NCI-H82 (cell line): ENCODE measurements at places on chromosomes 3 and 15.

DNA sequence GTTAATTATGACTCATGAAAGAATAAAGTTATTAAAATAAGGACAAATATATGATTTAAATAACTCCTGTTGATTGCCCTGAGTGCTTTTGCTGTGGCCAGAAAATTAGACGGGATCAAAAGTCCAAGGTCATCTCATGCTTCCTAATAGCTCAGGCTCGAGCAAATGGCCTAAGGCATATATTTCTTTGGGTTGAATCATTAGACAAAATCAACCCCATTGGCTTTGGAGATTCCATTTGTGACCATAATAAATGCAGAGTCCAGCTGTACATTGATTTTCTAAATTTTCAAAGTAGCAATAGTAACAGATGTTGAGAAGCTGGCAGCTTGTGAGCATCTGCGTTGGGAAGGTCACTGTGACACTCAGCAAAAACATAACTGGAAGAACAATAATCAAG, 464.5 kb upstream of the TGFBR2 start:
- no peak for DNase-seq

DNA sequence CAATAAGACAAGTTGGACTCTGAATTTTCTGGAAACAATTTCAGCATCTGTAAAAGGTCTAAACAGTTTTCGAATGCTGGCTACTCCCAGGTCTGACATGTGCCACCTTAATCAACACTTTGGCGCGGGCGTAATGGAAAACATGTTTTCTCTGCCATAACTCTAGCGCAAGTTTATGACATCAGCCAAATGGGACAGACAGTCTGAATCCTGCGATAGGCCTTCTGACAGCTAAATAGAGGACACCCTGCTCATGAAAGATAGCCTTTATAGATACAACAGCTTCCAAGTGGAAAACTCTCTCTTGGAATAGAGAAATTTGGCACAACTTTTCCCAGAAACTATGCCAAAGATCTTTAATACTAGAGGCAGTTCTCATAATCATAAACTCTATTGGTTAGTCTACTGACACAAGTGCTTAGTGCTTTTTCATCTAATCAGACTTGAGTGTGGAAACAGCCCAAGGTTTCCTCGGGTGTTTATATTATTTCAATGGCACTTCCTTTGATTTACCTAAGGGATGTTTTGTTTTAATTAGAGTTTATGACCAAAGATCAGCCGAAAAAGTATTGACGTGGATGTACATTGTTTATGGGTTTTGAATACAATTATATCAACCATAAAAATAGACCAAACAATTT, 120.1 kb upstream of the DPH6 start:
- no peak for DNase-seq

- no peak for DNase-seq
Measured at GRCh38 chr15:76135516-76135915, 75.7 kb downstream of the TMEM266 start.

DNA sequence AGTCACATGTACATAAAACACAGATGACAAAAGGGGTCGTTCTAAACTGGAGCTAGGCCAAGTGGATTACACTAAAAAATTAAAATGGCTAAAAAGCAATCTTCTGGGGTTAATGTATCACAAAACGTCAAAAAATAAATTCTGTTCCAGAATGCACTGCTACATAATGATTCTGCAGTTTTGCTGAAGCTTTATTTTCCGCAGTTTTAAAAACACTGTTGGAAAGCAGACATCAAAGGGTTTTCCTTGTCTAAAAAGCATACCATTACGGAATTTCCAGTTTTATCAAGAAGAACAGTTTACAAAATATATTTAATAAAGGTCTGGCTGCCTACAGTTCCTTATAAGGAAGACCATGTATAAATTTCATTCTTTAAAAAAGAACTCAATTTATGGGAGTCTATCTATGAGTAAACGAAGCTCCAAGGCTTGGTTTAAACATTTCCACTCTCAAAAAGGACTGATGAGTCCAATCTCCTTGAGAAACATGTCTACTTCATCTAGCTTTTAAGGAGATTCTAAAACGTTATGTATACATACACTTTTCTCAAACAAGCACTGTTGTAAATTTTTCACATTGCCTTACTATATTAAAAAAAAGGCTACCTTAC, 1.3 kb downstream of the DMXL2 start:
- peak; percentile 22 for DNase-seq

GRCh38 chr3:55718521-55718921, 231.4 kb upstream of the WNT5A start:
- no peak for DNase-seq

DNA sequence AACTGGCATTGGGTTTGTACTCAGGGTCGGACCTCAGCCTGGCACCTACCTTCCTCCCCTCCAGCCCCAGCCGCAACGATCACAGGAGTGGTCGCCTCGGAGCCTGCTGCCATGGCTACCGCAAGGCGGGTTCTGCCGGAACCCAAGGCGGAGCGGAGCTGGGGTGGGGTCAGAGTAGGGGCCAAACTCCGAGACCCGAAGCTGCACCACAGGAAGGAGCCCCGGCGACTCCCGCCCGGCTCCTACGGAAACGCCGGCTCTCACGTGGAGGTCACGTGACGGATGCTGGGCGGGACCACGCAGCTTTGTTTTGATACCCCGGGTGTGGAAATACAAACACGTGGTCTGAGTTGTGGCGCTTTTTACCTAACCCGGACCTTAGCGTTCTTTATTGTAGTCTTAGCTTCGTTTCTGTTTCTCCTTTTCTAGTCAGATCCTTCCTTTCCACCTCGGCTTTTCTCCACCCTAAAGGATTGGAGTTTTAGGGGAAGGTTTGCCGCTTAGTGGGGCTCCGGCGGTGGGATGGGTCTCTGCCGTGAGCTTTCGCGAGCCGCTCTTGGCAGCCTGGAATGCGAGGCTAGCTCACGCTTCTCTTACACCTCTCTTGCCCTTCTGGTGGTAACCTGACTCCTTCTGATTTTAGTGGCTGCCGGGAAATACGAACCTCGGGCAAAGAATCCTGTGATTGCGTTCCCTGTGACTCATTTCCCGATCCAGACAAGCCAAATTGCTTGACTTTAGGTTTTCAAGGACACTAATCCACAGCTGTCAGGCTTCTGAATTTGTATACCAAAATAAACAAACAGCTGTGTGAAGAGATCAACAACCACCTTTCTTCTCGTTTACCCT, at the start of gene HSPBAP1:
Gene HSPBAP1, minus strand, starts transcription at position 264 of the 849 bp plus-strand sequence. Its CDS starts 151 bp downstream, at position 113.
- DNase-seq = no peak

GRCh38 chr3:191531434-191531972, 70.5 kb downstream of the PYDC2 start:
- no peak for DNase-seq

DNA sequence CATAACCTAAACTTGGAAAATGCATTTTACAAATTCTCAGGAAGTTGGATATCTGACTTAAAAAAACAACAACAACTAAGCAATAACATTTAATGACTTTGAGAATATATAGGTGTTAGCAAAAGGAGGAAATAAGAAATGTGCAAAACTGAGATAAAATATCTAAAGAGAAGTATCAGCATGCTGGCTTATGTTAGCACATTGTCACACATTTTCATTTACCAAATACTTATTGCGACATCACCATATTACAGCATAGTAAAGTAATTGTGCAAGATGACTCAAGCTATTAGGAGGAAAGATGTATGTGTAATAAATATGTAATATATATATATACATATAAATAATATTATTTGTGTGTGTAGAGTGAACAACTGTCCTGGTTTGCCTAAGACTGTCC, 9.2 kb downstream of the PTX3 start:
- no peak for DNase-seq

DNA sequence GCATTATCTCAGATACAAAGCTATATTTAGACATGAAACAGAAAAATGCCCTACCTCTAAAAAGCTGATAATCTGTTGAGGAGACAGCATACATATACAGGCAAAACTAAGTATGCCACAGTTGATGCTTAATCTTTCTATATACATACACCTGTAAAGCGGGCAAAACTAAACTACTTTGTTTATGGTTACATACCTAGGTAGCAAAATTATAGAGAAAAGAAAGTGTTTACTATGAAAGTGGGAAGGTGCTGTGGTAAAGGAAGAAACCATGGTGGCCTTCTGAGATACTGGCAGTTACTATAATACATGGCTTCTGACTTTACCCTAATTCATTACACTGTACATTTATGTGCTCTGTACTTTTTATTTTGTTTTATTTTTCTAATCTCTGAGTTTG, 36.0 kb upstream of the NR1I2 start:
- DNase-seq = no peak

- DNase-seq = no peak
Measured at GRCh38 chr3:178669022-178669601, 132.9 kb downstream of the KCNMB2 start.

DNA sequence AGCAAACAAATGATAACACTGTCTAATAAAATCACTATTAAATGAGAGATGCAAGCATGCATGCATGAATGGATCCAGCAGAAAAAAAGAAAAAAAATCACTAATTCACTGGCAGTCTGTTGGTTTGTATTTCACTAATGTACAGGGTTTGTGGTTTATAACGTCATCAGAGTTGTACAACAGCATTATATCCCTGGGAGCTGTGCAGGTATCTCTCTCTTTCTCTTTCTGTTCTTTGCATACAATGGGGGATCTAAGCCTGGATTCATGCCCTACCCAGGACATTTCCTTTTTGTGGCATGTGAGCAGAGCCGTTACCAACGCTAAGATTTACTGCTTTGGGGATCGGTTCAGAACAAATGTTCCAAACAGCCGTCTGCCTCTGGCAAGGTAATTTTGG, 229.5 kb downstream of the SOX2 start:
- DNase-seq = no peak

DNA sequence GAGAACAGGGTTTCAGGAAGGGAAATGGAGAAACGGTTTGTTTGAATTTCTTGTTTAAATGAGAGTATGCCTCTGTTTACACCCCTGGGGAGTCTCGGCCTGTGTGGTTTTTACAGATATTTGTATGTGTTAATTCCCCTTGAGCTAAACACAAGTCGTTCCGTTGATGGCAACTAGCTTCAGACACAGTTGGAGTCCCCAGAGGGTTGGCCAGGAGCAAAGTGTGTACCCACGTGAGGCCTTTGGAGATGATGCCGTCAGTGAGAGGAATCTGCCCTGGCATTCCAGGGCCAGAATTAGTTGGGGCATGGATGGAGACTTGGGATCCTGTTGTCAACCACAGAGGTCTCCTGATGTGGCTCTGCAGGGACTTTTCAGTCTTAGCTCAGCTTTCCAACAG, 44.0 kb downstream of the CEMIP start:
- no peak for DNase-seq

DNA sequence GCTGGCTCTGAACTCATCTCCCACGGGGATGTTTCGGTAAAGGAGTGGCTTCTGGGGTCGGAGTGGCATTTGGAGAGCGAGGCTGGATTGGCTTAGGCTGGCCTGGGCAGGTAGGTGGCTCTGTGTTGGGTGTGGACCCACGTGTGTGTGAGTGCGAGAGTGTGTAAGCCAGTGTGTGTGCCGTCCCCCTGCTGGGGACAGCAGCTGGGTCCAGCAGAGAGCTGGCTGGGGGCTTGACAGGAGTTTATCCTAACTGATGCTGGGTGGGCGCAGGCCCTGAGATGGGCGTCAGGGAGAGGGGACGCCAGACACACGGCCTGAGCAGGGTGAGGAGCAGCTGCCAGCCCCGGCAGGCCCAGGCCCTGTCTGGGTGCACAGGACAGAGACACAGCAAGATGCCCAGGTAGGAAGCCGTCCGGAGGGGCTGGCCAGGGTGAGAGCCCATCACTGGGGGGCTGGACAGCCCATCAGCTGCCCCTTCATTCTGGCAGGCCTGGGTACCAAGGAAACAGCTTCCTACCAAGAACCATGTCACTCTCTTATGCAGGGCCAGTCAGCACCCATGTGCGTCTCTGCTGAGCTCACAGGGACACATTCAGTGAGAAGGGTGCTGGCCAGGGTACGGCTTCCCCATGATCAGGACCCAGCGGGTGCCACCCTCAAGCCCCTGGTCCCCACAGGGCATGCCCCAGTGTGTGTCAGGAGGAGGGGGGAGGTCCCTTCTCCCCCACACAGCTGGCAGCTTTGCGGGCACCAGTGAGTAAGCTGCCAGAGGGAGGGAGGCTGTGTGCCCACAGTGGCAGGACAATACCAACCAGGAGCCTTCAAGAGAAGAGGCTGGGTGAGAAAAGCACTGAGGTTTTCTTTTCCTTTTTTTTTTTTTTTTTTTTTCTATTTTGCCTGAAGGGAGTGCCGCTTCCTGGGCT, 1.1 kb downstream of the PAK6 start:
- no peak for DNase-seq

GRCh38 chr3:89966877-89967665, 859.6 kb downstream of the EPHA3 start:
- no peak for DNase-seq

- no peak for DNase-seq
Measured at GRCh38 chr3:126927846-126928245, 55.1 kb upstream of the PLXNA1 start.

DNA sequence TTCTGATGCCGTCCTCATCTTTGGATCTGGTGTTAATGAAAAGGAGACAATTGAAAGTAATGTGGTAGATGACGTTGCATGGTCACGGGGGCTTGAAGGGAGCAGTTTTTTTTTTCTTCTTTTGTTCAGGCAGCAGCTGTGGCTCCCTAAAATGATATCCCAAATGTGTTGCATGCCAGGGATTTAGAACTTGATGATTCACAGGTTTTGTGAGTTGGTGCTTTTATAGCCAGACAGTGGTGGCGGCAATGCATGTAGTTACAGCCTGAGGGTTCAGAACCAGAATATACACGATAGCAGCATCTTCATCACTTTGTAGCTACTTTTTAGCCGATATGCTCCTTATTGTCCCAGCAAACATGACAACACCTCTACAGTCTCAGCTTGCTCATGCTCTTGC, 133.4 kb downstream of the CHST2 start:
- no peak for DNase-seq

DNA sequence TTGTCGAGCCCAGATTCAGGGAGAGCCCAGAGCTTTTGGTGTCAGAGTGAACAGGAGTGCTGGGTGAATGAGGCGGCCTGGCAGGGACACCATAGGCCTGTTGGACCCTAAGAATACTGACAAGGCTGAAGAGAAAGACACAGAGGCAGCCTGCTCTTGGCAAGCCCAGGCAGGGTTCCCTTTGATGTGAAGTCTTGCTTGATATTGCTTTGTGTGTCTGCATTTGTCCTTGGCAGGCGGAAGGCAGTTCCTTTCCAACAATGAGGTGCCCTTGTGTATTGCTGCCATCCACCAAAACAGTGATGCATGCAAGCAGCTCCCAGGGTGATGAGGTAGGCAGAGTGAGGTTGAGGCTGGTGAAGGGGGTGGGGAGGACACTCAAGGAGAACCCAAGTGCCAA, 152.7 kb upstream of the TSC22D2 start:
- DNase-seq = no peak

- DNase-seq = no peak
Measured at GRCh38 chr3:65873869-65874268, 164.8 kb downstream of the MAGI1 start.

DNA sequence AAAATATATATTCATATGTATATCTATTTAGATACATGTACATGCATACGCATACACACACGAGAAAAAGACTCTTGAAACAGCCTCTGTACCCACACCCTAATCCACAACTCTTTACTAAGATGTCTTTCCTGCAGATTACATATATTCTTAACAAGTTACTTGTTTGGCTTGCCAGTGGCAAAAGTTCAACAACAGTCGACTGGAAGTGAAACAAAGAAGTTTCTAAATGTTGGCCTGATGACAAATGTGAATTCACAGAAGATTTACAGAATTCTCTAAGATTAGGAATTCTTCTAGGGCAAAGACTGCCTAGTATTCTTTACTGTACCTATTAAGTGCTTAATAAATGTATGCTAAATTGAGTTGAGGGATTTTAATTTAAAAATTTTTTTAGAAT, 116.8 kb downstream of the CDIN1 start:
- no peak for DNase-seq

- DNase-seq = no peak
Measured at GRCh38 chr3:122355612-122356011, 27.4 kb downstream of the MIX23 start.

GRCh38 chr3:29871087-29871486, 590.2 kb downstream of the RBMS3 start:
- no peak for DNase-seq
